Nephron progenitor cell (in vitro differentiated cells): ENCODE measurements at places on chromosomes 5 and 9.

- no peak for DNase-seq
Measured at GRCh38 chr9:81619353-81620001, 69.9 kb downstream of the TLE1 start.

GRCh38 chr9:35939679-35940250 is 18.2 kb downstream of the OR2S2 start:
- DNase-seq: no peak

DNA sequence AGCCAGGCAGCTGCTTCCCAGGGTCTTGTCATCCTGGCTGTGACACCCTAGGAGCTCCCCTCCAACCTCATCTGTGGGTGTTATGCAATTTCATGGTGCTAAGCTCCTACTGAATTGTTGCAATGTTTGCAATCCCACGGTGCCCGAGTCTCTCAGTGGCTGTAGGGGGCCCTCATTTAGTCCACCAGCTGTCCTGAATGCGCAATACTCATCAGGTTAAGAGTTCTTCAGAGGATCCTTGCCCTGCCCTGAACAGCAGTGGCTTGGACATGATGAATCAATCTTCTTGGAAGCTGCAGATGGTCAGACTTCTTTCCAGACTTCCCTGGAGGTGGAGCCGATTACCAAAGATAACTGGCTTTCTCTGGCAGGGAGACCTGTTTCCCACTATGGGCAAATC is 584.1 kb downstream of the CCDC171 start:
- DNase-seq: no peak

DNA sequence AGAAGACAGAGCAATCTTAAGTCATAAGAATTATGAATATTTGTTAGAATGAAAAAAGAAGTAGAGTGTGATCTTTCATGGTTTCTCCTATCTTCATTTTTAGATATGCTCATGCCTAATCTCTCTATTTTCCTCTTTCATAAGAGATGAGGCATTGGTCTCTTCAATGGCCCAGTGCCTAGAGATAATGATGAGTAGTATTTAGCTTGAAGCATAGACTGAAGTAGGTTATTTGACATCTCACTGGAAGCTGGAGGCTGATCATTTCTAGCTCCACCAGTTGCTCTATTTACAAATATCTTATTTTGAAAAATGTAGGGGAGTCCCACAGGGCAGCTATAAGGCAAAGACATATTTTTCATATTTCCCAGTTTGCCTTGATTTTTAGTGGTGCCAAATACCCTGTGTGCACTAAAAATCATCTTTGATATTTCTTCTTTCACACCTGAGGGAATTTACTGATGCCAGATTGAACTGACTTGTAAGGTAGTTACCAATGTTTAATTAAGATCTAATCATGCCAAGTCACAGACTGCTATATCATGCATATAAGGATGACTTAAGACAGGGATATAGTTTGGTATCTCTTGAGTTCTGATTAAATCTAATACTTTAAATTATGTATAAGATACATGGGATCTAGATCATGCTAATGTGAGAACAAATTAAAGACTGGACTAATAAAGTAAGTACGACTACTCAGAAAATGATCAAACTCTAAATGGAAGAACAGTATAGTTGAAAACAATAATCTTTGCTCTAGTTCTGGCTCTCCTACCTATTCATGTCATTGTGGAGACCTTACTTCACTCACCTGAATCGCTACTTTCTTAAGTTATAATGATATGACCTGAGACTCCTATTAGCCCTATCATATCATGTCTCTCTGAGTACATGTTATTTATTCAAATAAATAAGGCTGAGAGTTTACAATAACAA is 108.2 kb upstream of the IFNE start:
- DNase-seq: no peak

- DNase-seq: no peak
Measured at GRCh38 chr9:105510024-105510423, 47.9 kb upstream of the FKTN start.

- DNase-seq: no peak
Measured at GRCh38 chr5:2186472-2187015, 303.8 kb upstream of the IRX4 start.

- DNase-seq: no peak
Measured at GRCh38 chr5:96703384-96703920, 41.3 kb downstream of the CAST start.

- DNase-seq: peak; percentile 87
Measured at GRCh38 chr5:169300468-169301385, at the start of gene SLIT3. SLIT3 (minus strand) TSS chr5:169301139; CDS start chr5:169300709, 430 bp downstream.

- DNase-seq: no peak
Measured at GRCh38 chr5:126419102-126419501, 4.1 kb upstream of the GRAMD2B start.

- peak; percentile 24 for DNase-seq
Measured at GRCh38 chr5:643811-644271, 31.7 kb downstream of the CEP72 start.

DNA sequence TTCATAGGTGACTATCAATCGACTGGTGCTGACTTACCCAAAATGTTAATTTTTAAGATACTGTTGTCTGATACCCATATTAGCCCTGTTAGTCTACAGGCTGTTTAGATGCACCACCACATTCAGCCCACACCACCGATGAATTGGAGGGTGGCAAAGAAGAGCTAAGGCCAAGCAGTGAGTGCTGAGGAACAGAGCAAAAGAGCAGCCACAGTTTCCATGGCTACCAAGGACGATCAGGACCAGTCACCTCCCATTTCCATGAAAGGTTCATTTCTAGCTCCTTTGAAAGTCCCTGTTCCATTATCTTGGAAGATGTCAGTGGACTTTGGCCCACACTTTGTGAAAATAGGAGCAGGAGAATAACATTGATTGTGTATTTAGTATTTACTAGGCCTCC is 362.9 kb downstream of the TRIM32 start:
- no peak for DNase-seq

DNA sequence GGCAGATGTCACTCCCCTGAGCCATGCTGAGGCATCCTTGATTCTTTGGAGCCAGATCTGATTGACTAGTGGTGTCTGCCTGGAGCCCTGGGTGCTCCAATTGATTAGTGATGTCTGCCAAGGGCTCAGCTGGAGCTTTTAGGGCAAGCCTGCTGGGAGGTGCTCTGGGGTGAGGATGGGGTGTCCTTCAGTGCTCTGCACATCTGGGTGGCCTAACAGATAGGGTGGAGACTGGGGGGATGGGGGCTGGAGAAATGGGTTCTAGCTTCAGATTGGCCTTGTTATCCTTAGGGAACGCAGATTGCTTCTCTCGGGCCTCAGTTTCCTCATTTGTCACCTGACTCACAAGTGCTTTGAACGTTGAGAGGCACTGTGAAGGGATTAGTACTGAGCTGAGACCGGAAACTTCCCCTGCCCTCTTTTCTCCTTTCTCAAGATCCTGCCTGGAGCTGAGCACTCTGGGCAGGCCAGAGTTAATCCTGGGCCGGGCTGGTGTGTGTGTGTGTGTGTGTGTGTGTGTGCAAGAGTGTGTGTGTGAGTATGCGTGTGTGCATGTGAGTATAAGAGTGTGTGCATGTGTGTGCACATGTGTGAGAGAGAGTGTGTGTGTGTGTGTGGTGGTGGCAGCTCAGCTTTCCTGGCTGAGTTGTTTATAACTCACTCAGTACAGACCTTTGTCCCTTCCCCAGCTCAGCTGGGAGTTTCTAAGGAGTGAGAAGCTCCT is 5.6 kb upstream of the IER5L start:
- no peak for DNase-seq

DNA sequence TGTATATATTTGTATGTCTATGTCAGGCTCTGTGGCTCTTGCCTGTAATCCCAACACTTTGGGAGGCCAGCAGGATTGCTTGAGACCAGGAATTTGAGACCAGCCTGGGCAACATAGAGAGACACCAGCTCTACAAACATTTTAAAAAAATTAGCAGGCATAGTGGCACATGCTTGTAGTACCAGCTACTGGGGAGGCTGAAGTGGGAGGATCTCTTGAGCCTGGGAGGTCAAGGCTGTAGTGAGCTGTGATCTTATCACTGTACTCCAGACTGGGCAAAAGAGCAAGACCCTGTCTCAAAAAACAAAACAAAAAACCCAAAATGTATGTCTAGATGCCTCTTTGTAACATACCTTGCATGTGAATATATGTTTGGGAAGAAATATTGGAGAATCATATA is 15.8 kb downstream of the ARRDC3 start:
- DNase-seq: no peak

DNA sequence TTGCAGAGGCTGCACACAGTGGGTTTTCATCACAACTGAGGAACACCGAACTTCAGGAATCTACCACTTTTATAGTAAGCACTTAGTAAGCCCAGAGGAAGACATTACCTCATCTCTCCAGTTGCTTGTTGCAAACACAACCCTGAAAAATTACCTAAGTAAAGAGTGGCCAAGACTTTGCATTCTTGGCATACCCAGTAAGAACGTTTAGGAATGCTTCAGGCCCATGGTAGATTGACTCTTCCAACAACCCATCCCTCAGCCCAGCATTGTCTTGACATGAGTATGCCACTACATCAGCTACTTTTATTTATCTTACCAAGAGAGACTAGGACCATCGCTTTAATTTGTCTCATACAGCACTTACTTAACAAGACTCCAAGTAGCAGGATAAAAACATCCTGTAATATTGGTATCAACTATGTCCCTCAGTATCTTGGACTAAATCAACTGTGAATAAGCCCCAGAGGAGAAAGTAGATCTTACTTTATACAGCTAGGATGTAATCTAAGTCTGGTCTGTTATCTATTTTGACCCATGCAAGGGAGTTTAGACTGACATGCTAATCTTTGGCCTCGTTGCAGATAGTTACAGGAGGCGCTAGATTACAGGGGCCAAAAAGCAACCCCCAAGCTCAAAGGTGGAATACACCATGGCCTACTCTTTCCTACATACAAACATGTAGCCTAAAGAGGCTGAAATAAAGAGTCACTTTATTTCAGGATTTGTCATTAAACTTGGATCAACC is 114.9 kb downstream of the INVS start:
- no peak for DNase-seq
